ENCODE measurements at places on chromosomes 7 and 10.

DNA sequence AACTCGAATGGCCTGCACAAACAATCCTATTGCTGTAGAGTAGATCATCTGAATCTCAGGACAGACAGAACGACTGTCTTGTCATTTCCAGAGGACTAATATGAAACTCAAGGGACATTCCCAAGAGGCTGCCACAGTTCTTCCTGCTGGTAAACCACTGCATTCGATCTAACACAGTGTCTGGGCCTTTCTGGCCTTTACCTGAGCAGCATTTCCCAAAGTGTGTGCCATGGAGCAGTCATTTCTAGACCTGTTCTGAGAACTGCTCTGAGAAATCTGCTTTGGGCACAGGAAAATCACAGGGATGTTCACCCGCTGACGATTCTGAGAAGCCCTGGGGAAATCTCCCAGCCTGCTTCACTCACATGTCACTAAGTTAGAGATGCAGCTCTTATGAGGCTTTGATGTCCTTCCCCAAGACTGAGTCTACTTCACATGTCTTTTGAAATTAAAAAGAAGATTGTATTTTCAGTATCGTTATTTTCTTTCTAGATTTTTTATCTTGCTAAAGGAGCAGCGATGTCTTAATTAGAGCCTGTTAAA, 18.4 kb downstream of the GPNMB start:
- DNase-seq, result no peak

- no peak for DNase-seq
Measured at GRCh38 chr10:128062881-128063563, 63.2 kb downstream of the MKI67 start.

DNA sequence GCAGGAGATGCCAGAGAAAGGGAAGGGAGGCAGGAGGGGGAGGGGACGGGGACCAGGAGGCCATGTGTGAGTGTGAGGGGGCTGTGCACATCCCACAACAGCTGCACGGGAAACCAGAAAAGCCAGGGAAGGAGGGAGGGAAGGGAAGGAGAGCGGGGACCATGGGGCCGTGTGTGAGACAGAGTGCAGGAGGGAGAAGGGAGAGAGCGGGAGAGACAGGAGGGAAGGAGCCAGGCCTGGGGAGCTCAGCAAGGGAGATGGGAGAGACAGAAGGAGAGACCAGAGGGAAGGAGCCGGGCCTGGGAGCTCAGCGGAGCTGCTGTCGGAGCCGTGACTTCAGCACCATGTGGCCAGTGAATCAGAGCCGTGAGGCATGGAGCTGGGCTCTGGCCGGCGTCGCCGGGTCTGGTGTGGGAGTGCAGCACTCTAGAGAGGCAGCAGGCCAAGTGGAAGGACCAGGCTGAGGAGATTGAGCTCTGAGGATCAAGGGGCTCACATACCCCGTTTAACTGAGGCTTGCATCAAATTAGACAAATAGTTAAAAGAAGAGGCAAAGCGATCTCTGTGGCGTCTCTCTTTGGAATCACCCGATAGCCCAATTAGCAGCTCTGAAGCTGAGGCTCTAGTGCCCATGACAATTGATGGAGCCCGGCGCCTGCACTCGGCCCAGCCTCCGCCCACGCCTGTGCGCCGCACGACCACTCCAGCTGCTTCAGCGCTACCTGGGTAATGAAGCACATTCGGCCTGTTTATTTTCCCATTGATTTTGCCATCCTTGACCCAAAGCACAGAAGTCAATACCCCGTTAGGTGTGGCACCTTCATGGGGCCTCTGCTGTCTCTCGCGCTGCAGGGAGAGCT, 150.4 kb downstream of the MAD1L1 start:
- DNase-seq, result no peak

DNA sequence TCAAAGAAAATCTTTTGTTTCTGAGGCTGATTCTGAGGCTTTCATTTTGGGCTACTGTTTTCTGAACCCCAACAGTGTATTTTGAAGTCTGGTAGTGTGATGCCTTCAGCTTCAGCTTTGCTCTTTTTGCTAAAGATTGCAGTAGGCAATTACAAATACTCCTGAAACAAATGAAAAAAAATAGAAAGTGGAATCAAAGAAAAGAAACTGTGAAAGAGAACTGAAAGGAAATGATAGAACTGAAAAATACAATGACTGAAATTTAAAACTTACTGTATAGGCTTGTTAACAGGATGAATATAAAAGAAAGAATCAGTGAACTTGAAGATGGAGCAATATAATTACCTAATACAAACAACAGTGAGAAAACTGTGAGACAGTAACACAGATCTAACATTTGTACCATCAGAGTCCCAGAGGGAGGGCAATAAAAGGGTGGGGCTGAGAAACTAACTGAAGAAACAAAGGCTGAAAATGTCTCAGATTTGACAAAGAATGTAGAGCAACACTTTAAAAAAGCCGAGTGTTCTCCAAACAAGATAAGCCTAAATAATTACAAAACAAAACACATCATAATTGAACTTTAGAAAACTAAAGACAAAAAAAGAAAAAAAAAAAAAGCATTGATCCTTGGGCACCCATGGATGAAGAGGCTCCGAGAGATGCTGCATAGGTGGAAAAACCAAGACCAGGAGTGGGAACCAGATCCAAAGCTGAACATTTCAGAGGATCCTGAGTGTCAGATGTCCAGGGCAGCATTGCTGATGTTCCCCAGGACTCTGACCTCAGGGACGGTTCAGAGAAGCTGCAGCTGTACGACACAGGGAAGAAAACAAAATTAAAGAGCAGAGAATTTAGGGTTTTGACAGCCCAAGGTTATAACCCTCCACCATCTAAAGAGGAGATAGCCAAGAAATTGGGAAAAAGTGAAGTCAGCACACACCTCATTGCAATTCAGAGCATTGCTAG, 223.2 kb upstream of the IGFBP3 start:
- DNase-seq, result no peak

GRCh38 chr10:6278519-6279120, 75.9 kb downstream of the PFKFB3 start:
- no peak for DNase-seq

GRCh38 chr7:37187179-37187578, 261.5 kb downstream of the ELMO1 start:
- no peak for DNase-seq

DNA sequence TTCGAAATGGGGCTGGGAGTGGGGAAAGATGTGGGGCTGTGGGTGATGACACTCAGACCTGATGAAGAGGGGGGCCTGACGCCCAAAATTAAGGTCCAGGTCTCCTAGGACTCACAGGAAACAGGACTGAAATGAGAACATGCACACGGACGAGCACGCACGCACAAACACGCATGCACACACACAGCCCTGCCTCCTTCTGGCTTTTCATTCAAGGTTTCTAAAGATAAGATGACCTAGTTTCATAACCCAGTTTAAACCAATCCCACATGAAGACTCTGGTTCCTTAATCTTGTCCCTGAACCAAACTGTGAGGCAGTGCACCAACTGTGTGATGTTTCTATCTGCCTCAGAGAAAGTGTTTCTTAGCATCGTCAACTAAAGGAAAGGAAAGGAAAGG, 162.0 kb downstream of the DGKI start:
- DNase-seq, result no peak

GRCh38 chr7:105450177-105450861, 61.6 kb upstream of the SRPK2 start:
- DNase-seq, result no peak
